H9 (cell line): ENCODE measurements at places on chromosomes 2 and 18.

DNA sequence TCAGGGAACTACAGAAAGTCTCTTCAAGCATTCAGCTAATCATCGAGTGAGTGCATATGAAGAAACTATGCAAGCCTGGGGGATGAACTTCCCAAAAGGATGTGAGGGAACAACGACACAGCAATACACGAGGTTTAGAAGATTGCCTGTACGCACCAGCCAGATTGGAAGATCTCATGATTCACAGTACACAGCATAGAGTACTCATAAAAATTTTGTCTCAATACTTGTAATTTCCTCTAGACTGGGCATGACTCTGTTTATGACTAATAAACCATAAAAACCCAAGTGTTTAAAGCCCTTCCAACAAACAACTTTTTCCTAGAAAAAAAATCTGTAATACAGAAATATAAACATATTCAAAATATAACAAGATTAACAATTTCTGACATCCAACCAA lies 279.7 kb downstream of the KCNJ3 start:
- no peak for DNase-seq

- no peak for DNase-seq
These were observed 93.7 kb upstream of the SH3BP4 start for GRCh38 chr2:234858145-234858544.

DNA sequence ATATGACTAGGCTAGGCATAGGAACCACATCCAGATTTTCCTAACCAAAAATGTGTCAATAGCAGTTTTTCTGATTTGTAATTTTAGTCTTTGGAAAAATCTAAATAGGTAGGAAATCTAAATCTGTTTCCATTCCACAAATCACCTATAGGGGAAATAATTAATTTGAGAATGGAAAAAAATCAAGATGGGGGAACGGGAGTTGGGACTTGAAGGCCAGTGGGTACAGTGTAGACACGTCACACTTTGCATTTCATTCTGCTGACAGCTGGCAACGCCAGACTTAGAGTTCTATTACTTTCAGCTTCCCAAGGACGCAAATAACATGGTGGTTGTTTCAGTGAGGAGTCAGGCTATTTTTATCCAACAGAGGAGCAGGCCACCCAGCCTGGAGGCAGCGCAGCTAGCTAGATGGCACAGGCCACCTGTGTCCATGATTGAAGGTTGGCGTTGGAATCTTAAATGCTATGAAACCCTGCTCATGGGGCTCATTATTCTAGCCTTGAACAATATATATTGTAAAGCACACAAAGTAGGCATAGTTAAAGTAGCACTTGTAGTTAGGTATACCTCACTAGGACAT lies 23.4 kb downstream of the HNRNPA3 start:
- DNase-seq: no peak

- DNase-seq: no peak
These were observed 974.1 kb upstream of the ACVR2A start for GRCh38 chr2:146870691-146871090.

DNA sequence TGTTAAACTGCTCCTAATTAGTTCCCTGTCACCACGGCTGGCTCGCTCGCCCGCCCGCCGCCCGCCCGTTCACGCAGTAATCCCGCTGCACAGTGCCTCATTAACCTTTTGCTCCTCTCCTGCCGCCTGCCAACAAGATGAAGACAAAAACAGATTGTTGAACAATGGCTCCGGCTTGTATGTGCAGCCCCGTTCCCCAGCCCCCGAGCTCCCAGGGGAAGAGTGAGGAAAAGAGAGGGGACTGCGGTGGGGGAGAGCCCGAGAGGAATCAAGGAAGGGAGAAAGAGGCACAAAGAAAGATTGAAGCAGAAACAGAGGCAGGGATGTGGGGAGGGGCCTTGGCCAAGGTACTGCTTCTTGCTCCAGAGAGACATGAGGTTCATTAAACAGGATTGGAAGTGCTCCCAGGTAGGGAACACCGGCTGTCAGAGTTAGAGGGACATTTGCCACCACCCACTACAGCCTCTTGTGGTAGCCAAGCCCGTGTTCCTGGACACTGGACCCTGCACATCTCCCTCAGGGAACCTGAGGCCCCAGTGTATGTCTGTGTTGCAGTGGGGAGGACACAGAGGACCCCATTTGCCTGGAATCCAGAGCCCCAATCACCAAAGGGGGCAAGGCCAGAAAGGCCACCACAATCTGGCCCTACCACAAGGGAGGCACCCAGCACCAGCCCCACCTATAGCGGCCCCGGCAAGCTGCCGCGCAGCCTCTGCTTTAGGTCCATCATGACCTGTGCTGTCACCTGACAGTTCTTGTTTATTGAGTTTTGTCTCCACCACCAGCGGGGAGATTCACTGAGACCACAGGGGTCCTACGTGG lies 38.1 kb downstream of the EMX1 start:
- no peak for DNase-seq

GRCh38 chr2:176924909-176925534 lies 287.6 kb upstream of the HNRNPA3 start:
- DNase-seq: no peak

DNA sequence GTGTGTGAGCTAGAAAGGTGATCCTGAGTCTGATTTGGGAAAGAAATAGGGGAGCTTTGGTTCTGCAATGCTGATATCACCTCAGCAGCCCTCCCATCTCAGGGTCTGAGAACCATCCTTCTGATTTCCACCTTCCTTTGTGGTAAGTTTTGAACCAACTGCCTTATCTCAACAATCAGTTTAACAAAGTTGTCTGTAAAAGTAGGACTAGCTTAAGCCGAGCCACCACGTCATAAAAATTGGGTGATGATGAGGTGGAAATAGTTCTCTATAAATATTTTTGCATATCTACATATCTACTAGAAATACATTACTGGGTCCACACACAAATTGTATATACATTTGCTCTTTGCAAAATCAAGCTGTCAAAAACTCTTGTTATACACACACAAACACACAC lies 1.1 kb downstream of the SULT1C4 start:
- DNase-seq: no peak

GRCh38 chr2:162050513-162050961 lies 23.5 kb downstream of the DPP4 start:
- DNase-seq: no peak

DNA sequence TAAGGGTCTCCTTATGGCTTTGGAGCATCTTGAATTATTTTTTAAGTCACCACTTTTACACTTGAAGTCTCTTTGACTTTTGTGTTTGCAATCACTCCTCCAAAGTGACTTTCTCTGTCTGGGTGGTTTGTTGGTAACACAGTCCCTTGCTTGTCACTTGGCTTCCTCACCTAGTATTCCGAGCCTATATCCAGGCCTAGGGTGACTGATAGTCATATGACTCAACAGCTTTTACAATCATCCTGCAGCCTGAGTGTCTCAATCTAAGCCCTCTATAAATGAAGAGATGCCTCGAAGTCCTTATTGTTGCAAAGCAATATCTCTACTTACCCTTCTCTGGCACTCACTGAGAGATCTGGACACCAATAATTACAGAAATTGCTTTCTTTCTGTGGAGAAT lies 53.9 kb upstream of the SETBP1 start:
- no peak for DNase-seq

DNA sequence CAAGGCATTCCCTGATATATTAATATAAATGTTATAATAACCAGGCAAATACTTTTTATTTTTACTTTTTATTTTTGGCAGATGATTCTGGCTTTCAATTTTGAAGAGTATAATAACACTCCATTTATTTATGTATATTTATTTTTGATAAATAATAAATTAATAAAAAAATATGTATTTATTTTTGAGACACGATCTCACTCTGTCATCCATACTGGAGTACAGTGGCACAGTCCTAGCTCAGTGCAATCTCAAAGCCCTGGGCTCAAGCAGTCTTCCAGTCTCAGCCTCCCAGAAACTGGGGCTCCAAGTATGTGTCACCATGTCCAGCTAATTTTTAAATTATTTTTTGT lies 93.4 kb upstream of the ITGA6 start:
- DNase-seq: no peak

GRCh38 chr2:10790228-10790973 lies 22.2 kb downstream of the PDIA6 start:
- no peak for DNase-seq

DNA sequence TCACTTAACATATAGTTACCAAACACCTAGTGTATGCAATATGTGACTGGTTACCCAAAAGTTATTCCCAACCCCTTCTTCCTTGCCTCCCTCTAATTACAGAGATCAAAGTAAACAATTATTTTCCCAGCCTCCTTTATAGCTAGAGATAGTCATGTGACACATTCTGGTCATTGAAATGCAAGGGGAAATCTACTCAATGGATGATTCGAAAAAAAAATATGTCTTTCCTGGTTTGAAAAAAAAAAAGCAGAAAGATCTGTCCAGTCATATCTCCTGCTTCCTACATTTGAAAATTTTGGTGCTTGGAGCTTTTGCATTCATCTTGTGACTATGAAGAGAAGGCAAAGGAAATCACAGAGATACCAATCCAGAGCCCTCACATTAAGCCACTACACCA lies 27.6 kb upstream of the UGP2 start:
- DNase-seq: no peak

DNA sequence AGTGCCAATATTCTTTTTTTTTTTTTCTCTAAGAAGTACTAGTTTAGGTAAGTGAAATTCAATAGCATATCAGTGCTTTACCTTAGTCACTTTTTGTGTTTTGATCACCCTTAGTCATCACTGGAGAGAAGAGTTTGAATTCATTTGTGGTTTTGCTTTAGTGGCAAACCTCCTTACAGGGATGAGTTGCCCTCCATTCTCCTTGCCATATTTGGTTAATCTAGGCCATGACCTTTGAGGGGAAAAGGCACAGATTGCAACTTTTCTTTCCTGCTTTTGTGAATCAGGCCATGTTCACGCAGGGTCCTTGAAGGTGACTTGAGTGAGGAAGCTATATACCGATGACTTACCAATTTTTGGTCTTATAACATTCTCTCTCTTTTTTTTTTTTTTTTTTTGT lies 34.4 kb downstream of the PLEKHA3 start:
- DNase-seq: no peak

GRCh38 chr2:35978218-35978617 lies 377.4 kb upstream of the CRIM1 start:
- no peak for DNase-seq

GRCh38 chr18:53819671-53820070 lies 404.8 kb downstream of the MBD2 start:
- no peak for DNase-seq

- no peak for DNase-seq
These were observed 115.3 kb upstream of the TANK start for GRCh38 chr2:161044921-161045320.

DNA sequence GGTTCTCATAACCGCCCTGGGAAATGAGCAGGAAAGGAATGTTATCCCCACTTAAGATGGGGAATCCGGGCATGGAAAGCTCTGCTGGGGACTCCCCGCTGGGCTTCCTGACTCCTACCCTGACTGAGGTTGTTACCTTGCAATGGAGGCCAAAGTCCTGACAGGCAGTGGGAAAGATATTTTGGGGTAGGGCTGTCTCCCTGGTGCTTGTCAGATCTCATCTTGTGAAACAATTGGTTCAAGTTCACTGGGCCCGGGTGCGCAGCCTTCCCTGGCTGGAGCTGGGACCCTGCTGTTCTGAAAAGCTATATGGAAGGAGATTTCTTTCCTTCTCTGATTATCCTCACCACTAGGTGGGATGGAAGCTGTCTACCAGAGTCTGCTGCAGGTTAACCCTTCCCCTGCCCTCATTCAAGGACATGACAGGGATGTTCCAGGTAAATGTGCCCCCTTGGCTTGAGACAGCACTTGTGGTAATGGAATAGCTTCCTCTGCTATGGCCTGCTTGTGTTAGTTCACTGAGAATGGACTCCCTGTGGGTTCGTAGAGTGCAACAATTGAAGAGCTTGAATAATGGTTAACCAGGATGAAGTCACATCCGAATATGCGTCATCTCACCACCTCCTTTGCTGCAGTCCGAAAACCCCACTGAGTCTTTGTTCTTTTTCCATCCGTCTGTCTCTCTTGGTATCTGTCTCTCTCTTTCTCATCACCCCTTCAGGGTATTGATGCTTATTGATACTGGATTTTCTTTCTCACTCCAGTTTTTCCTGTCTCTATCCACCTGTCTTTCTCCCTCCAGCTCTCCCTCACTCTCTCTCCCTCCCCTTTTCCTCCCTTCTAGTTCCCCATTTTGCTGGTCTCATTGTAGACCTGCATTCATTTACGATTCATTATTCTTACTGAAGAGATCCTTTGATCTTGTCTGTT lies 67.8 kb upstream of the EPAS1 start:
- peak; percentile 66 for DNase-seq

DNA sequence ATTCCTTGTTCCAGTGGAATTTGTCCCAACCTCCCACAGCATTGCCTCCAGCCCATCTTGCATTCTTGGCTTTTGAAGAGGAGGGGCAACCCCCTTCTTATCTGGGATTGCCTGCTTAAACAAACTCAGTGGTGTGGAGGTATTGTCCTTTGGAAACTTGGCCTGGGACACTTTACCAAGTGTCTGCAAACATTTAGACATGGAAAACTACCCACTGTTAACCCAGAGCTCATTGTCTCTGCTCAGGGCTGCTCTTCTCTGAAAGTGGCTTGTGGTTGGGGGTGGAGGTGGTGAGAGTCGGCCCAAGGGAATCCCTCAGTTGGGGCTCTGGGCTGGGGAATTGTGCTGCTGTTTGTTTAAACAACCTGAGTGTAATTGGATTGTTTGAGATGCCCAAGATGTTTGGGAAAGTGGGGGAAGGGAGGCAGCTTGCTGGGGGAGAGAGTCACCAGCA lies 178.3 kb upstream of the GATA6 start:
- peak; percentile 47 for DNase-seq

DNA sequence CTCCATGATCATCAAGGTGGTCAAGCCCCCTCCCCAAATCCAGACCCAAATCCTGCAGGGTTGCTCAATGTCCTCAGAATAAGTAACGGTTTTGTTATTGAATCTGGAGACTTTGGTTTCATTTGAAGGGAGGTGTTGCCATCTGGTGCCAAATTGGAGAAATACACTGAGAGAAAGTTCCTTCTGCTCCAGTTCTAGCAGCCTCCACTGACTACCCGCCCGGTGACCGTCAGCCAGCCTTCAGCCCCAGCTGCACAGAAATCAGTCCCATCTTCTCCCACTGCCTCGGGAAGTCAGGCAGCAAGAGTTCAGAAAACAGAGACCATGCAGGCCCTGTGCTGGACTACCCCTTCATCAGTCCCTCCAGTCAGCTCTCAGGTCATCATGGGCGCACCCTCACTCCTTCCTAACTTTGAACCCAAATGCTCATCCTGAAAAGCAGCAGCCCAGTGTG lies 38.7 kb downstream of the PKDCC start:
- DNase-seq: peak; percentile 56

DNA sequence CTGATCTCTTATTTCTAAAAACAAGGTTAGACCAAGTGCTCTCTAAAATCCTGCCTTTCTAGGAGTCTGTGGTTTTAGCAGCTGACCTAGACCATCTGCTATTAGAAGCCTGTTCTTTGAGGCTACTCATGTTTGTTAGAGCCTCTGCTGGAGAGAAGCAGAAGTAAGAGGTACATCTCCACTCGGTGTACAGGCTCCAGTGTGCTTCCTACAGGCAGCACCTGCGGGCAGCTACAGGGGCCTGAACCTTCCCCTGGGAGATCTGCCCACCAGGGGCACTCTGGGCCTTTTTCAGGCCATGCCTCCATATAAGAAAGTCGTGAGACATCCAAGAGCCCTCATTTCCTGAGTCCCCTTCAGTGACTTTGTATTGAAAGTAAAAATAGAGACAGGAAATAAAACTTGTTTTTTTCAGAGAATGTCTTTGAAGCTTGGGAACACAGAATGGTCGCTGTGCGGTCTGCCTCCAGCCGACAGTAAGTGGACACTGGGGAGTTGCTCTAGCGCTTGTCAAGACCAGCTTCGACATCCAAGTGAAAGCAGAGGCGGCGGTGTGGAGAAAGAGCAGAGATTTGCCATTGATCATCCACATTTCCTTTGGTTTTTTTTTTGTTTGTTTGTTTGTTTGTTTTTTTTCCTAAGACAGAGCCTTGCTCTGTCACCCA lies 31.7 kb downstream of the ONECUT2 start:
- peak; percentile 43 for DNase-seq

- DNase-seq: no peak
These were observed 84.2 kb downstream of the SLC39A10 start for GRCh38 chr2:195741191-195741590.
